Posterior cingulate gyrus (tissue), 11 donors: ENCODE measurements at places on chromosomes 2 and 18.

DNA sequence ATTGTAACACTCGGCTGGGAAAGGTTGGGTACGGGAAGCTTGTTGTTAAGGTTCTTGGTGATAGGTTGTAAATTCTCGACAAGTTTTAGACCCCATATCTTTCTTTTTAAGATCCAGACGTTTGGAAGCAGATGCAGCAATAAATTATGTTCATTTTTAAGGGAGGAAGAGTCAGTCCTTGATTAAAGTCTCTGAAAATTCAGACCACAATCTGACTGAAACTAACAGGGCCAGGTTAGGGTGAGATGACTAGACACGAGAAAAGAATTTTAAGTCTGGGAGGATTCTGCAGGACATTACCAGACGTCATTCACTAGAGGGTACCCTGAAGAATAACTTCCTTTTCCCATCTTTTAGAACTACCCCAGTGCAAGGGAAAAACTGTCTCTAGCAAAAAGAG lies 16.1 kb downstream of the WIPF1 start:
- no peak for DNase-seq

DNA sequence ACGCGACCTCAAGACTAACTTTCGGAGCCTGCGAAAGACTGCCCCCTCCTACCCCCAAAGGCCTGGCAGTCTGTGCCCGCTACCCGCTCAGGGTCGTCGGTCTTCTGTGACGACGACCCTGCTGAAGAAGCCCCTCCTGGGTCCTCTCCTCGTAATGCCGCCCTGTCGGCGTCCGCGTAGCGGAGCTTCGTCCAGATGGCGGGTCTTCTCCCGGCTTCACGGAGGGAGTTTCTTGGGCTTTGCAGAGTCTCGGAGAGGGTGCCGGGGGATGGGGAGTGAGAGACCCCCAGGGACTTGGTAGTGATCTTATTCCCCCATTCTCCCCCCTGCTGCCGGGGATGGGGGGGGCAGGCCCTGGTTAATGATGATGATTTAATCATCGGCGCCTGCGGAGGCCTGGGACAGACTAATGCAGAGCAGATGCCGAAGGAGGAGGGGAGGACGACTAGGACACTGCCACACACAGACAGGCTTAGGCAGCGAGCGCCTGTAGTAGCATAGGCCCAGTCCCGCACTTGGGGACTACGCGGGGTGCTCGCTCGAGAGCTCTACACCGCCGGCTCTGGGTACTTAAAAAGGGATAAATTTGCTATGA lies 528 bp upstream of the PCGF1 start:
- peak; percentile 87 for DNase-seq

GRCh38 chr18:3526421-3527354 lies 76.7 kb downstream of the TGIF1 start:
- no peak for DNase-seq

DNA sequence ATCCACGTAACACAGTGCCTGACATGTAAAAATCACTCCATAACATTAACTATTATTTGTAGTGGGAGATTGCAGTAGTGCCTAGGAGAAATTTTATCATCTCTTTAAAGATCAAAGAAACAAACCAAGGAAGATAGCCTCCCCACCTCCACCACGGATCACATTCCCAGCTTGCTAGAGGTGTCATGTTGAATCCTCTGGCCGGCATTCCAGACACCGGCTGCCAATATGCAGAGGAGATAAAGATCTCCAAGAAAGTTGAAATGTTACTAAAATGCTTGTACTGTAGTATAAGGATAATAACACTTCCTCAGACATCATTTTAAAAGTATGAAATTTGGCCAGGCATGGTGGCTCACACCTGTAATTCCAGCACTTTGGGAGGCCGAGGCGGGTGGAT lies 6.1 kb upstream of the ATG16L1 start:
- no peak for DNase-seq

DNA sequence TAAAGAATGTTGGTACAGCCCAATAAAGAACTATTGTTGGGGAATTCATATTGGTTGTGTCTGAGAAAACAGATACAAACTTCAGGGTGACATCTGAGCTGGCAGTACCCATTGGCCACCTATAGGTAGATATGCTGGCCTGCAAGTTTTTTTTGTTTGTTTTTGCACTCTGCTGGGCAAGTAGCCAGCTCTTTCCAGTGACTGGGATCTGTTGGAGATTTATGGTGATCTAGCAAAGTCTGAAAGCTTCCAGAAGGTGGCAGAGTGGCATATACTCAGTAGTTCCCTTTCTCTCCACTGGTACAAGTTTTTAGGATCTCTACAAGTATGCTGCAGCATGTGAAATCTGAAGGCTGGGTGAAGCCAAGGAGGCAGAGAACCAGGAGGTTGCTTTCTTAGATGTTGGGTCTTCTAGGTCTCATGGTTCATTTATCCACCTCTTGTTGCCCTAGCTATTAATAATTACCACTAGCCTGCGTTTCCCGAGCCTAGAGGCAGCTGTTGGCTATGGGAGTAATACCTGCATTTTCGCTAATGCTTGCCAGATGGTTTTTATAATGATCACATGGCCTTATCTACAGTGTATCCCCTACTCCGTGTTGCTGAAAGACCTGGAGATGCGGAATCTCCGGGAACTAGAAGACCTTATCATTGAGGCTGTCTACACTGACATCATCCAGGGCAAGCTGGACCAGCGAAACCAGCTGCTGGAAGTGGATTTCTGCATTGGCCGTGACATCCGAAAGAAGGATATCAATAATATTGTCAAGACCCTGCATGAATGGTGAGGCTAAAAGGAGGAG lies 9.5 kb downstream of the COPS7B start:
- DNase-seq = no peak

DNA sequence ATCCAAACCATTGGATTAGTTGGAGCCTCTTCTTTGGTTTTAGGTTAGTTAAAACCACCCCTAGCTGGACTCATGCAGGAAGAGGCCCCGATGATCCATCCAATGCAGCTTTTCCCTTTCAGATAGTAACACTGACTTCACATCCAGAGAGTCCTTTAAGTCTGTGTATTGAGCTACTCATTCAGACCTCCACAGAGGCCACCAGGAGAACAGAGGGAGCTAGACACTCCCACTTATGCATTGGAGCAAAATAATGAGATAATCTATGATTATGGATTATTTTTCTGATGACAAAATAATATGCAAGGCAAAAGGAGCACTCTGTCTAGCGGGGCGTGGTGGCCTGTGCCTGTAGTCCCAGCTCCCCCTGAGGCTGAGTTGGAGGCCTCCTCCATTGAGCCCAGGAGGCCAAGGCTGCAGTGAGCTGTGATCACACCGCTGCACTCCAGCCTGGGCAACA lies 1.6 kb upstream of the ROCK2 start:
- DNase-seq = no peak

DNA sequence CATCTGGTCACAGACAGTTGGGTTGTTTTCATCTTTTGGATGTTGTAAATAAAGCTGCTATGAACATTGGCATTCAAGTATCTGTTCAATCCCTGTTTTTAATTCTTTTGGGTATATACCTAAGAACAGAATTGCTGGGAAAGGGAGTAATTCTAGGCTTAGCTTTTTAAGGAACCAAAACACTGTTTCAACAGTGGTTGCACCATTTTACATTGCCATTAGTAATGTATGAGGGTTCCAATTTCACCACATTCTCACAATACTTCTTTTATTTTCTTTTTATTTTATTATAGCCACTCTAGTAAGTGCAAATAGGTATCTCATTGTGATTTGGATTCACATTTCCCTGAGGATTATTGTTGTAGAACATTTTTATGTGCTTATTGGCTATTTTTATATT lies 108.9 kb upstream of the GLS start:
- no peak for DNase-seq

GRCh38 chr2:216502381-216503158 lies 3.9 kb downstream of the RPL37A start:
- DNase-seq = no peak

- DNase-seq = no peak
Measured at GRCh38 chr2:30412047-30412683, 34.9 kb upstream of the LCLAT1 start.

GRCh38 chr2:100776445-100776844 lies 43.5 kb upstream of the NPAS2 start:
- DNase-seq = no peak

- DNase-seq = no peak
Measured at GRCh38 chr2:192558637-192559036, 363.9 kb upstream of the TMEFF2 start.

- DNase-seq = no peak
Measured at GRCh38 chr2:54574107-54574859, 118.2 kb downstream of the SPTBN1 start.

GRCh38 chr18:50937183-50937582 lies 30.7 kb upstream of the ELAC1 start:
- no peak for DNase-seq

DNA sequence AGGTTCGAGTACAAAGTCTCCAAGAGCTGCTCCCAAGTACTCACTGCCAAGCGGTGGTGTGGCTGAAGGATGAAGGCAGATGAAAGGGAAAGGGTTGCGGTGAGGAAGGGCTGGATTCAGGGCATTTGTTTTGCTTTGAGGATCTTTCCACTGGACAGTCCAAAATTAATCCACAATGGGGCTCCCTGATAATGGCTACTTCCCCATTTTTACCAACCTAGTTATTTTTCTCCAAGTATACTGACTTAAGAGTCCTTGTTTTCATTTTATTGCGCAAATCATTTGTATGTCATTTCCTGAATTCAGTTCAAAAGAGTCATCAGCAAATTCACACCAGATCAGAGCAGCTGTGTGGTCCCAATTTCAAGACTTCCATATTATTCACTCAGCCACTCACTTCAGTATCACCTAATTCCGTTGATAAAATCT lies 464 bp upstream of the SESTD1 start:
- no peak for DNase-seq

DNA sequence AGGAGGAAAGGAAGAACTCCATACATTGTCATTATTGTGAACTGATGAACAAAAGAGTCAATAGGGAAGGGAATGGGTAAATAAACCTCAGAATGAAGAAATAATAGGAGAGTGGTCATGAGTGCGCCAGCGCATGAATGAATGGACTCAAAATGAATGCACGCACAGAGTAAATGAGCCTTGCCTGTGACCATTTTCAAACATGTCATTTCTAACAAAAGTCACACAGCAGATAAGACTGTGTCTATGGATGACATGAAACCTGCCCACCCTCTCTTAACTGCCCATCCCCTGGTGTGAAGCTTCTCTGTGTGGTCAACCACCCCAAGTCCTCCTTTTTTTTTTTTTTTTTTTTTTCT lies 121.1 kb upstream of the TEX51 start:
- DNase-seq = no peak

- peak; percentile 38 for DNase-seq
Measured at GRCh38 chr2:34991508-34992274, 1363.9 kb upstream of the CRIM1 start.

- peak; percentile 73 for DNase-seq
Measured at GRCh38 chr2:30862054-30862651, 54.9 kb upstream of the CAPN13 start.

DNA sequence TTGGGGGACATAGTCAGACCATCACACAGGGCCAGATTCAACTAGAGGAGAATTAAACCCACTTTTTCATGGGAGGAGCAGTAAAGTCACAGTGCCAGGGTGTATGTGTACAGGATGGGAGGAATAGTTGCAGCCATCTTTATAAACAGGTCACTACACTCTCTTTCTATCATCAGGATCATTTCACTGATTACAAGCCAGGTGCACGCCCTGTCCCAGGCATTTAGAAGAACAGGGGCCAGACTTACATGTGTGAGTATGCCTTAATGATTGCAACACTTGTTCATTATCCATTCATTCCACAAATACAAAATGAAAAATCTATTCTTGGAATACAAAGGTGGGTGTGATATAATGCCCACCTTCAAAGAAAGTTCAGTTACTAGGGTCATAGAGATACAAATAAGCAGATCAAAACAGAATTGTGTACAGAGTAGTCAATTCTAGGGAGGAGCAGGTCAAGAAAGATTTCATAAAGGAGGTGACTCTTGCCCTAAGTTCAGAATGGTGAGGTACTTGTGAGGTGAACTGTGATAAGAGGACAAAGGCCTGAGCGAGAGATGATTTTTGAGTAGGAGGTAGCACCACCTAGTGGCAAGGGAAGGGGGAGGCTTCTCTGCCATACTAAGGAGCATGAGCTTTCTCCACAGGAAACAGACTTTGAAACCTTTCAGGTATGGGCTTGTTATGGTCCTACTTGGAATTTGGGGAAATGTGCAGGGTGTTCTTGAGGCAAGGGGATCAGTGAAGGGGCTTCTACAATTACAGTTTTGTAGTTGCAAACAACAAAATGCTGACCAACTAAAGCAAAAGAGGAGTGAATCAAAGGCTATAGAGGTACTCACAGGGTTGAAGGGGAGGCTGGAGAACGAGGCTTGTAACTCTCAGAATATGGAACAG lies 156.3 kb downstream of the SUCLG1 start:
- DNase-seq = no peak

- no peak for DNase-seq
Measured at GRCh38 chr18:27138079-27138478, 47.0 kb downstream of the CHST9 start.

- DNase-seq = no peak
Measured at GRCh38 chr2:78739282-78739681, 286.2 kb upstream of the REG3G start.

DNA sequence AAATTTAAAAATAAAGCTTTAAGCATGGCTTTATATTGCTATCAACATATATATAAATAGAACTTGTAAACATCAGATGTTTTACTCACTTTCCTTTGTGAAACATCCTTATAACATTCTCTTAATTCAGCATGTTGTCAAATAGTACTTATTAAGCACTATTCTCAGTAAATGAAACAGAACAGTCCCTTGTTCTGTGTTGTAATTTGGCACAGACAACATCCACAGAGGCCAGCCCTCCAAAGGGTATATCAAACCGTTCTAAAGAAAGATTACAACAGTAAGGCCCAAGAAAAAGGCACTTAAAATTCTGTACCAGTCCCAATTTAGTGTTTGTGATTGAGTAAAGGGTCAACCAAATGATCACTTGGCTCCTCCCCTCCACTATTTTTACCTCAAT lies 46.0 kb downstream of the GAREM1 start:
- DNase-seq = no peak

- DNase-seq = no peak
Measured at GRCh38 chr2:147499785-147500184, 345.0 kb upstream of the ACVR2A start.

DNA sequence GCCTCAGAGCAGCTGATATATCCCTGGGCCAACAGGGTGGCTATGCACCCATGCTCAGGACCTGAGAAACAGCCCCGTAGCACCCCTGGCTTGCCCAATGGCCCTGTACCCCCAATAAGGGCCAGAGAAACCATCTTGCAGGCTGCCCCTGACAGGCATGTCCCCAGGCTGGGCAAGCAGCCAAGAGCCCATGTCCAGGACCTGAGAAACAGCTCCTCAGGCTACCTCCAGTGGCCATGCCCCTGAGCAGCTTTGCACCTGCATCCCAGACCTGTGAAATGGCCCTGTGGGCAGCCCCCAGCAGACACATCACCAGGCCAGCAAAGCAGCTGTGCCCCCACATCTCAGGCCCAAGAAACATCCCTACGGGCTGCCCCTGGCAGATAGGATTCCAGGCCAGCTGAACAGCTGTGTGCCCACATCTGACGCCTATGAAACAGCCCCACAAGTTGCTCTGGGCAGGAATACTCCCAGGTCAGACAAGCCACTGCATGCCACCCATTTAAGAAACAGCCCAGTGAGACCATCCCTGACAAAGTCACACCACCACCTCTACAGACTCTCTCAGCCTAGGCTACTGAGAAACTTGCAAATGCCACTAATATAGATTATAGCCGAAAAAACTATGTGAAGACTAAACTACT lies 84.1 kb downstream of the TMEM237 start:
- no peak for DNase-seq

- no peak for DNase-seq
Measured at GRCh38 chr2:175432021-175432420, 250.5 kb upstream of the ATP5MC3 start.
